Stimulated activated CD8-positive, alpha-beta memory T cell treated with anti-CD3 and anti-CD28 coated beads, Interleukin-4, amount 100 ng/mL, for 4 hours (primary cell): ENCODE measurements at places on chromosomes 6 and 20.
A peak's percentile ranks its signal among the peaks of the same experiment; 100 is the strongest.

DNA sequence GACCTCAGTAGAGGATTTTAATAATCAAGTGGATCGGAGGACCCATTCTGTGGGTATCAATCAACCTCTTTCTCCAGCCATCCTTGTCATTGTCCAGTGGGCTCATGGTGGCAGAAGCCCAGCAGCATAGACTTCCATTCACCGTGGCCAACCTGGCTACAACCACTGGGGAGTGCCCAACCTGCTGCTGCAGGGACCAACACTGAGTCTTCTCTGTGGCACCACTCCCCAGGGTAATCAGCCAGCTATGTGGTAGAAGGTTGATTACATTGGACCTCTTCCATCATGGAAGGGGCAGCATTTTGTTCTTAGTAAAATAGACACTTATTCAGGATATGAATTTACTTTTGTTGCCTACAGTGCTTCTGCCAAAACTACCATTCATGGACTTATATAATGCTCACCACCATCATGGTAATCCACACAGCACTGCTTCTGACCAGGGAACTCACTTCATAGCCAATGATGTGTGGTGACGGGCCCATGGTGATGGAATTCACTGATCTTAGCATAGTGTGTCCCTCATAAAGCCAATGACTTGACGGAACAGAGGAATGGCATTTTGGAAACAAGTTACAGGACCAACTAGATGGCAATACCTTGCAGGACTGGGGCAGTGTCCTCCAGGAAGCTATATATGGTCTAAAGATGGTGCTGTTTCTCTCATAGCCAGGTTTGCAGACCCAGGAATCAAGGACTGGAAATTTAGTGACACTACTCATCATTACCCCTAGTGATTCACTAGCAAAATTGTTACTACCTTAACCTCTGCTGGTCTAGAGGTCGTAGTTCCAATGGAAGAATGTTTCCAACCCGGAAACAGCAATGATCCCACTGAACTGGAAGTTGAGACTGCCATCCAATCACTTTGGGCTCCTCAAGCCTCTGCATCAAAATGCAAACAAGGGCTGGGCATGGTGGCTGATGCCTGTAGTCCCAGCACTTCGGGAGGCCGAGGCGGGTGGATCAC is 7.6 kb downstream of the CD24 start:
- no peak for DNase-seq

- DNase-seq, result no peak
Observed at GRCh38 chr6:135647521-135647920, 150.0 kb upstream of the AHI1 start.

GRCh38 chr6:51529240-51529639 is 558.2 kb downstream of the PKHD1 start:
- DNase-seq, result no peak

DNA sequence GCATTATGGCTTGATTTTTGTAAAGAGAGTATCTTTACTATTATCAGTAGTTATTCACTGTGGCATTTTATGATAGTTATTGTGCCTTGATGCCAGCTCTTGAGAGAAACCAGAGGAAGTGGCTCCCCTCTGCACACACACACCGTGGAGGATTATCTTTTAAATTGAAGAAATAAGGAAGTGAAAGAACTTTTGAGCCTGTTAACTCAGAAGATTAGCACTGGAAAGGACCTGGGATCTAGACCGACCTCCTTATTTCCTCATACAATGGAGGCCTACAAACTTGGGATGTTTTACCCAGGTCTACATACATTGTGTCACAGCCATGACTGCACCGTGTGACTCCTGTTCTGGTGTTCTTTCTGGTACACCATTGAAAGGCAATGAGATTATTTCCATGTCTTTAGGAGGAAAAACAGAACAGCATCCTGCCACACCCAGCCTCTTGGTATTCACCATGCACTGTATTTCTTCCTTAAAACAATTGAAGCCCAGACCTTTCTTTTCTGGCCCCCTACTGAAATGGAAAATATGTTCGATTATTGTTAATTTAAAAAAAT is 40.6 kb downstream of the HECA start:
- DNase-seq, result no peak

GRCh38 chr6:165929607-165930006 is 238.0 kb downstream of the TBXT start:
- no peak for DNase-seq

DNA sequence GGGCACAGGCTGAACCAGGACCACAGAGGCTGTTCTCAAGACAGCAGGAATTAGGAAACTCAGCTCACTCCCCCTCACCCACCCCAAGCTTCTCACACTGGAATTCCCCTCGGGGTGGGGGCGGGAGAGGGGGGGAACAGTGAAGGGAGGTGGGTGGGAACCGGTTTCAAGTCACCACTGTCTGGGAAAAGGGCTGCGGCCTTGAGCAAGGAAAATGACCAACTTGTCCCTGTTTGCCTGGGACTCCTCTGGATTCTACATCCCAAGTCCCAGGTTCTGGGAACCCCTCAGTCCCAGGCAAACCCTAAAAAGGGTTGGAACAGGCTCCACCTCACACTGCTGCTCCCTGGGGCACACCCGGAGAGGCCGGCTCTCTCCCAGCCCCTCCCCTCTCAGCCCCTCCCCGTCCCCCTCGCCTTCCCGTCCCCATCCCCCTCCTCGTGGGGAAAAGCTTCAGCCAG is 230.7 kb downstream of the TFAP2C start:
- DNase-seq, result no peak

DNA sequence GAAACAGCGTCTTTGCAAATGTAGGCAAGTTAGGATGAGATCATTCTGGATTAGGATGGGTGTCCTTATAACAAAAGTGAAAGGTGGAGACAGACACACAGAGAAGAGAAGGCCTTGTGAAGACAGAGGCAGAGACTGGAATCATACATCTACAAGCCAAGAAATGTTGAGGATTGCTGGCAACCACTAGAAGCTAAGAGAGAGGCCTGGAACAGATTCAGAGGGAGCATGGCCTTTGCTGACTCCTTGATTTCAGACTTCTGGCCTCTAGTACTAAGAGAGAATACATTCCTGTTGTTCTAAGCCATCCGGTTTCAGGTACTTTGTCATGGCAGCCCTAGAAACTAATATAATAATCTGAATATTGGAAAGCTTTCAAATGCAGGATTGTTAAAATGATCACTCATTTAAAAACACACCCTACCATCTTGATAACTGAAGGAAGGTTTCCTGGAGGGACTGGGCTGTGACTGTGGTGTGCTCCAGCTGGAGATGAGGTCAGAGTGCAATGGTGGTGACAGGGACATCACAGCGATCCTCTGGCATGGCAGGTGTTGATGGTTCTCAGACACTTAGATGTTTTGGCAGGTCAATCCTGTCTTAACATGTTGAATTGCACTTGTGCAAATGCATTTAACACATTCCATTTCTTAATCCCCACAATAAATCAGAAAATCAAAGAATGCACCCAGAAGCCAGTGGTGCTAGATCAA is 25.1 kb downstream of the CD83 start:
- DNase-seq, result no peak

DNA sequence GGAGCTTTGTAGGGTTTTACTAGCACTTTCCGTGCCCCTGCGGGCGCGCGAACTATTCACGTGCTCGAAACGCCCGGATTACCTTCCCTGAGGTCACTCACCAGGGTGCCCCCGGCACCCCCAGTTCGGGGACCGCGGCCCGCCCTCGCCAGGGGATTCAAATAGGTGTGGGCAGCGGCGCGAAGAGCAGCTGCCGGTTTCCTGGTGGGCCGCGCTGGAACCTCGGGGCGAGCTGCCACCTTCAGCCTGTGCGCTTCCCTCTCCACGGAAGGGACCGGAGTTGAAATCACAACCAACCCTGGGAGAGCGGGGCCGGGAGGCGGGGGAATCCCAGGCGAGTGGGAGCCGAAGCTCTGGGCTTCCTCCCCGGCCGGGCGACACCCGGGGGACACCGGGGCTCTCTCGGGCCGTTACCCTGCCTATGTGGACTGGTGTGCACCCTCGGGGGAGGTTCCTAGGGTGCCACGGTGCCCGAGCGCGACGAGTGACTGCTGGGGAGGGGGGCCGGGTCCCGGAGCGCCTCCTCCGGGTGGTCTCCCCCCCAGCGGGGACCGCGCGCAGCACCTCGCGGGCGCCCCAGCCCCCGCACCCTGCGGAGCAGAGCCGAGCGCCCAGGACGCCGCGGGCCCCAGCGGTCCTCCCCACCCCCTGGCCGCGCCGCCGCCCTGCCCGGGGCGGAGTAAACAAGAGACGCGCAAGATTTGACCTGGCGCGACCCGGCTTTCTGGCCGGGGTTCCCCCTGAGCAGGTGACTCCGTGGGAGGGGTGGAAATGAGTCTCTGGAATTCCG is 2.1 kb upstream of the HIVEP2 start:
- DNase-seq, result peak; percentile 40
